ENCODE measurements at places on chromosomes 3 and 15.

DNA sequence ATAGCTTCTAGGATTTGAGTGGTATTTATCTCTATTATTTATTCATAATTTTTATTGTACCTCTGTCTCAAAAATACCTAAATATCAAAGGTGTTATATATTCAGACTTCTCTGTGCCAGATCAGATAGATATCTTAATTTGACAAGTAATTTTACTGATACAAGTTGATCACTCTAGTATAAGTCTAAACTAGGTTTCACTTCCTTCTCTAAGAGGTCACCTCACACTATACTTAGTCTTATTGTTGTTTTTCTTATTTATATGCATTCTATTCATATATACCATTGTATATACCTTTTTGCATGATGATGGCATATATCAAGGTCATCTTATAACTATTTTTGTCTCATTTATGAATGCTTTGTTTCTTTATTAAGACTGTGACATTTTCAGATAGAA is 26.4 kb upstream of the HGD start:
- DNase-seq, result no peak

- DNase-seq, result no peak
Observed at GRCh38 chr3:31354373-31354772, 178.4 kb upstream of the STT3B start.

- DNase-seq, result no peak
Observed at GRCh38 chr3:159749406-159749805, 239.2 kb upstream of the IL12A start.

DNA sequence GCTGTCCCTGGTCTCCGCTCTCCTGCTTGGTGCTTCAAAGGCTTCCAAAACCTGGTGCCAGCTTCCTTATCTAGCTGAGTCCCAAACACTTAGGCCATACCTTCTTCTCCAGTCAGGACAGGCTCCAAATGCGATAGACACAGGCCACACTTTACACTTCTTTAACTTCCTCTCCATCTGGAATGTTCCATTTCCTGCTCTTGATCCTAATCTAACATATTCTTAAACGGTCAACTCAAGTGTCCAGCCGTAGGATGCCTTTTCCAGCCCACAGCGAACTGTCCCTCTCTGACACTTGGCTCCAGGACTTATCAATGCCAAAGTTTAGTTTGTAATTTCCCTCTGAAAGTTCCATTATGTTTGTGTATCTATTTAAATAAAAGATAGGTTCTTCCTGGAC is 19.2 kb upstream of the PLA2G4F start:
- no peak for DNase-seq

DNA sequence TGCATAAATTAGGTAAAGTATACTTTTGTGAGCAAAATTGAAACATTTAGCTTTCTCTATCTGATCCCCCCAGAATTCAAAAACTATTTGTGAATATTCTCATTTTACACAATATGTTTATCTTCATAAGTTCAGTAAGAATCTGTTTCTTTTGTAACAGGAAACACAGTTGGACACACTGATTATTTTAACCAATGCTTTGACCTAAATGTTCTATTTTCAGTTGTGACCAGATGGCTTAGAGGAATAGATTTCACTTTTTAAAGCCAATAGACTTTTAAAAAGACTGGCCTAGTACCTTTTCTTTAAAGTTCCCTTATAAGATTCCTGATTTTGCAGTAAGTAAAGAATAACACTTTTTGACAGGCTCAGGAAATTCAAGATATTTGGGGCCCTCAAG is 74.0 kb upstream of the STRIT1 start:
- DNase-seq, result peak; percentile 45

DNA sequence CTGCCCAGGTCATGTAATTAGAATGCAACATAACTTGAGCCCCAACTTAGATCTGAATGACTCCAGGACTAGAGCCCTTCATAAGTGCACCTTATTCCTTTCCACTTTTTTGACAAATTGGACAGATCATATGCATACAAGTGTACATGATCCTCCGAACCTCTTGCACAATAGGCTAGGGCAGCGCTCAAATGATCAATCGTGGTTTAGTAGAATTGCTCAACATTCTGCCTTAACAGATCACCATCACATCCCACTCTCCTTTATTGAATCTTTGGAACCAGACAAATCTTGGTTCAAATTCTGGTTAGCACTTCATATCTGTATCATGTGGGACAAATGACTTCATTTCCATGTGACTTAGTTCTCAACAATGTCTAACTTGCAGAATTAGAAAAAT is 106.8 kb upstream of the CDIN1 start:
- DNase-seq, result no peak

DNA sequence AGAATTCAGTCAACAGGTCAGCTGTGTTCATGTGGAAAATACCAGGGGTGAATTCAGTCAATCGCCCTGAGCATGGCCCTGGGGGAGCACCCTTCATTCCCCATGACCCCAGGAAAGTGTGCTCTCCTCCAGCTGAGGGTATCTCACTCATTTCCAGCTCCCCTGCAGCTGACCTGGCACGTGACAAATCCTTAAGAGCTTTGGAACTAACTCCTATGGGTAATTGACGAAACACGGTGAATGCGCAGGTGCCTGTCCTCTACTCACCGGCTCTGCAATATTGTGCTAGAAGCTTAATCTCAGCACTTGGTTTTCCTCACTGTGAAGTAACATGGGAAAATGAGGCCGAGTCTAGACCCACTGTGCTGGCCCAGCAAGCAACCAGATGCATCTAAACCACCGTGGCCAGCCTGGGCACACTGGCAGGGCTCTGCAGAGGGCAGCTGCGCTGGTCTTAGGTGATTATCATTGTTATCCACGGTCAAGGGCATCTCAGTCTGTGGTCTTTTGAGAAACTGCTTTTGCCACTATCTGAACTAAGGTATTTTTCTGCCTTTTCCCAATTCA is 63.1 kb downstream of the SPSB4 start:
- no peak for DNase-seq

- DNase-seq, result no peak
Observed at GRCh38 chr3:65330072-65330471, 642.3 kb upstream of the ADAMTS9 start.

GRCh38 chr3:164377466-164377865 is 700.8 kb downstream of the SI start:
- no peak for DNase-seq

All from MM.1S (cell line).